ENCODE measurements at places on chromosomes 2 and 18.

- DNase-seq: no peak
Observed at GRCh38 chr2:1226766-1227165, 186.5 kb upstream of the TPO start.

DNA sequence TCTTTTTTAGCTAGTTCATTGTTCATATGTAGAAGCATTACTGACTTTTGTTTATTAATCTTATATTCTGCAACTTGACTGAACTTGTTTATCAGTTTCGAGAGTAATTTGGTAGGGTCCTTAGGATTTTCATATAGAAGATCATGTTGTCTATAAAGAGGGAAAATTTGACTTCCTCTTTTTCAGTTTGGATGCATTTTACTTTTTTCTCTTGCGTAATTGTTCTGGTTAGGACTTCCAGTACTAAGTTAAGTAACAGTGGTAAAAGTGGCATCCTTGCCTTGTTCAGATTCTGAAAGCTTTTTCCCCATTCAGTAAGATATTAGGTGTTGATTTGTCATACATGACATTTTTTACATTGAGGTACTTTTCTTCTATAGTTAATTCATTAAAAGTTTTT, 726.0 kb downstream of the KCNJ3 start:
- DNase-seq: no peak

GRCh38 chr2:74548285-74548899, 5.3 kb downstream of the LOXL3 start:
- no peak for DNase-seq

GRCh38 chr2:205650931-205651330, 31.4 kb upstream of the NRP2 start:
- DNase-seq: no peak

DNA sequence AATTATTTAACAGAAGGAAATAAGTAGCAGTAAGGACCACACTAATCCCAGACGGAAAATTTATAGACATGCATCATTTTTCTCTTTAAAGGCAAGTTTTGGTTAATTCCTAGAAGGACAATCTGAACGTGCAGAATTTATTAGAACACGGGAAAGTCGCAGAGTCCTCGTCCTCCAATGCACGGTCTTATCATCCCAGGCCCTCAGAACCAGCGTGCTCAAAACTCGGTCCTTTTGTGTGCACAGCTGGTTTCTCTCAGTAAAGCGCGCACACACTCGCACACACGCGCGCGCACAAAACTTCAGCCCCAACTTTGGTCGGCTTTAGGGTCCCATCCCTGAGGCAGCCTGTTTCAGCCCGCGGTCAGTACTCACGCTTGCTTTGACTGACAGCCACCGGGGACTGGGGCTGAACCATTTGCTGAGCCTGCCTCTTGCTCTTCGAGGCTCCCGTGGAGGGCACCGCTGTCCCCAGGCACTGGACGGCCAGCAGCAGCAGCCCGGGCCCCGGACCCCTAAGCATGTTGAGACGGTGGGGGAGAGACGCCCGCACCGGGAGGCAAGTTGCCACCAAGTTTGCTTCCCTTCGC, 493 bp downstream of the FN1 start:
- no peak for DNase-seq

- DNase-seq: no peak
Observed at GRCh38 chr2:38233231-38233983, 143.7 kb downstream of the ATL2 start.

DNA sequence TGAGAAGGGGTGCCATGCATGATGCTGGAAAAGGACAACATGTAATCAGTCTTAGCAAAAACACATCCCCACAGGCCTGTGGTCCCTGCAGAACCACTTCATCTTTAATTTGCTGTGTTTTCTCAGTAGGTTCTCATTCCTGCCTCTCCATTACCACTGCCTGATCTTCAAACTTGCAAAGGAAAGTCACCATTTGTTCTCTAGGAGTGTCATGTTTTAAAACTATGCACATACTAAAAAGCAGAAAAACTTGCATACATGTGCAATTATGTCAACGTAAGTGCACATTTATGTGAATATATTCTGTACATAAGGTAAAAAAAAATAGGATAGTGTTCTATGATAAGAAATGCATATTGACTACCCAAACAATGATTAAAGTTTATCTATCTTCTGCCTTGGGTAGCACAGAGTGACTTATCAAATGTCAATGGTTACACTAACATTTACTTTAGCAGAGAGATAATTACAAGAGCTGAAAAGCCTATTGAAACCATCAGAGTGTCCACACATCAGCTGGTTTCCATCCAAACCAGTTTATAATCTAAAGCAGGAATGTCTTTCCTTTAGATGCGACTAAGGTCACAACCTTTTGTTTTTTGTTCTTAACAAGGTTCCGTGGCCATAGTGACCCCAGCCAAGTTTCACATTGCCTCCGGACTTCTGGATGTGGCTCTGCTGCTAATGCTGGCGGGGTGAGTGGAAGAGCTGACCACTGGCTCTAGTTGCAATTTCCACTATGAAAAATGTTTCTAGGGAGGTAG, 58.7 kb upstream of the RMDN2 start:
- DNase-seq: no peak
